ENCODE measurements at places on chromosomes 5 and 9.

DNA sequence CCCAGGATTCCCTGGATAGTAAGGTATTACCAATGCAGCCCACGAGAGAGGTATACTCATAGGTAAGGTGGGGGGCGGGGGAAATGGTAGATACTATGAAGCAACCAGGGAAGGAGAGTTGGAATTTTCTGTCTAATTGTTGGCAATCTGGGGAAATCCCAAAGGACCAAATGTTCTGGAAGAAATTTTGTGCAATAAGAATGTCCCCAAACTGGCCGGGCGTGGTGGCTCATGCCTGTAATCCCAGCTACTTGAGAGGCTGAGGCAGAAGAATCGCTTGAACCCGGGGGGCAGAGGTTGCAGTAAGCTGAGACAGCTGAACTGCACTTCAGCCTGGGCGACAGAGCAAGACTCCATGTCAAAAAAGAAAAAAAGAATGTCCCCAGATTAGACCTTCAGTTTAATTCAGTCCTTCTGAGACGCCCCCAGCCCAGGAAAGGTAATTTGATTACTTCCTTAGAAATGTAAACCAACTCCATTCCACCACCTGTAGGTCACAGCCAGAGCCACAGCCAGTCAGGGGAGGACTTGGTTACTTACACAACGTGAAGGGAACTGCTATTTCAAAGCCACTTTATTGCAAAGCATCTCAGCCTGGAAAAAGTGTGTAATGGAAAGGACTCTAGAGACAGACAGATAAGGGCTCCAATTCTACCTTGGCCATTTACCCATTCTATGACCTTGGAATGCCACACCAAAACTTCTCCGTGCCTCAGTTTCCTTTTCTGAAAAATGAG is 50.0 kb upstream of the KLF4 start:
- DNase-seq = no peak

DNA sequence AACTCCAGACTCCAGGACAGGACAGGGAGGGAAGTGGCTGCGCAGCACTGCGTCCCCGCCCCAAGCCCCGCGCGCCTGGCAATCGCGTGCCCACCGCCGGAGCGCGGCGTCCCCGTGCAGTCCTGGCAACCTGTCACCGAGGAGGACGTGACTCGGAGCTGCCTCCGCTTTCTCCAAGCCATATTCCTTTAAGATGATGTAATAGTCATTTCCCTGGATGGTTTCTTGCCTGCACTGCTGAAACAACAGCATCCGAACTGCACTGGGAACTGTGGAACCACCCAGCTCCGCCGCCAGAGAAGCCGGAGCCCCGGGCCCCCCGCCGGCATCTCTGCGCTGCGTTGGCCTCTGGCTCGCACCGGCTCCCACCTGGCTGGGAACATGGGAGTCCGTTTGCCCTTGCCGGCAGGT is 34.5 kb downstream of the KCTD16 start:
- no peak for DNase-seq

DNA sequence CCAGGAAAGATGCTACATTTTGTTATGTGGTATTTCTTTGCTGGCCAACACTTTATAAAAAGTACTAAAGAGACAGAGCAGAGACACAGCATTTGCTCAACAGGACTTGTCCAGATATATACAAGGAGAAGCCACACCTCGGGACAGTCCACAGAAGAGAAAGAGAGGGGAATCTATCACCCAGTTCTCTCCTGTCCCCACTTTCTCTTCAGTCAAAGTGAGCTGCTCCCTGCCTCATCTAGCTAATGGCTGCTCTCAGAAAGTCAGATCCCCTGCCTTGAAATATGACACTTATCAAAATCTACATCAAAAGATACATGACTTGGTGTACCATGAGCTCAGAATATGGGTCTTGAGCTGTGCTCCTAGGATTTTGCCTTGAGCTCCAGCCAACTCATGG is 86.7 kb upstream of the SPDL1 start:
- no peak for DNase-seq

GRCh38 chr5:172559004-172559932 is 81.8 kb upstream of the NEURL1B start:
- DNase-seq = no peak

- DNase-seq = no peak
Observed at GRCh38 chr5:5352675-5353074, 69.8 kb upstream of the ICE1 start.

GRCh38 chr9:121453232-121453892 is 46.3 kb downstream of the GGTA1 start:
- no peak for DNase-seq
